Gastroesophageal sphincter (tissue), 4 donors: ENCODE measurements at places on chromosomes 12 and 14.
A peak's percentile ranks its signal among the peaks of the same experiment; 100 is the strongest.

GRCh38 chr12:26736563-26737486, 96.2 kb downstream of the ITPR2 start:
- ATAC-seq, result no peak

- ATAC-seq, result no peak
Observed at GRCh38 chr14:51582437-51582836, 69.3 kb upstream of the FRMD6 start.

- ATAC-seq, result no peak
Observed at GRCh38 chr12:3604286-3604685, 113.3 kb downstream of the PRMT8 start.

- no peak for ATAC-seq
Observed at GRCh38 chr12:12519354-12519998, 43.2 kb downstream of the DUSP16 start.

DNA sequence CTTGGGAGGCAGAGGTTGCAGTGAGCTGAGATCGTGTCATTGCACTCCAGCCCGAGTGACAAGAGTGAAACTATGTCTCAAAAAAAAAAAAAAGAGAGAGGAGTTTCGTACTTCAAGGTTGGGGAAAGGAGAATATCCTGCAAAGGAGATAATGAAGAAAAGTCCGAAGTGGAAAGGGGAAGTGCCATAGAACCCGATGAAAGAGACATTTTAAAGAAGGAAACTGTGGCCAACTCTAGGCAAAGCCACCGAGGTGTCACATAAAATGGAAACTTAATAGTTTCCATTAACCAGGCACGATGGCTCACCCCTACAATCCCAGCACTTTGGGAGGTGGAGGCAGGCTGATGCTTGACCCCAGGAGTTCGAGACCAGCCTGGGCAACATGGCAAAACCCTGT, 15.0 kb upstream of the LTBP2 start:
- no peak for ATAC-seq

- peak; percentile 57 for ATAC-seq
Observed at GRCh38 chr14:69985463-69985862, 106.2 kb downstream of the SMOC1 start.

- peak; percentile 71 for ATAC-seq
Observed at GRCh38 chr12:93943780-93944179, 204.6 kb upstream of the PLXNC1 start.

DNA sequence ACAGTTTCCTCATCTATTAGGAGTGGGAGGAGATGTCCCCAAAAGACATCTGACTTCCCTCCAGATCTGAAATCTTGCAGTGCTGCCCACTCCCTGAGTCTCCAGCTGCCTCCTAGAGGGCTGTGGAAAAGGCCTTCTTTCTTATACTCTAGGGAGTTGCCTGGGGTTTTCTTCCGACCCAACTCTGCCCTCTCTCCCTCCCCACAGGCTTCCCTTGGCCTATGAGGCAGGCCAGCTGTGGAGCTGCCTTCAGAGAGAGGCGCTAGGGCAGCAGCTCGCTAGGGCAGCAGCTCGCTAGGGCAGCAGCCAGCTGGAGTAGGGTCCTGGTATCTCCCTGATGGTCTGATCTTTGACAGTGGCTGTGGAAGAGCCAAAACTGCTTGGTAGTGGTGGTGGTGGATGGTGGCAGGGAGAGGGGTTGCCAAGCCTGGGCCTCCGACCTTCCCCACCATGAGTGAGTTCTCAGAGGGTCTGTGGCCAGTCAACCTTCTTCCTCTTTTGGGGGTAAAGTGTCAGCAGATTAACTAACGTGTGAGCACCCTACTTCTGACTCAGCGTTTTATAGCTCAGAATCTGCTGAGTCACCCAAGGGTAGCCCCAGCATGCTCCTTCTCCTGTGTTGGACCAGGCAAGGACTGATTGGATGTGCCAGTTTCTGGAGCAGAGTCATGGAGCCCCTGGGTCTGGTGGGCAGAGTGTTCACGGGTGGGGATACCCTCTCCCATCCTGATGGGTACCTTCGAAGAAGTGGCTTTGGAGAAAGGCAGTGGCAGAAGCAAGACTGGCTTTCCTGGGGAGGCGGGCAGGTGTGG, 2.3 kb downstream of the SLC48A1 start:
- no peak for ATAC-seq

- ATAC-seq, result no peak
Observed at GRCh38 chr14:68609012-68609411, 183.9 kb downstream of the ZFP36L1 start.

- ATAC-seq, result no peak
Observed at GRCh38 chr14:106417224-106418049, 891.1 kb downstream of the TMEM121 start.

- no peak for ATAC-seq
Observed at GRCh38 chr14:103891667-103892215, 36.5 kb upstream of the TDRD9 start.

GRCh38 chr14:51335531-51335930, 95.5 kb downstream of the TMX1 start:
- peak; percentile 78 for ATAC-seq

DNA sequence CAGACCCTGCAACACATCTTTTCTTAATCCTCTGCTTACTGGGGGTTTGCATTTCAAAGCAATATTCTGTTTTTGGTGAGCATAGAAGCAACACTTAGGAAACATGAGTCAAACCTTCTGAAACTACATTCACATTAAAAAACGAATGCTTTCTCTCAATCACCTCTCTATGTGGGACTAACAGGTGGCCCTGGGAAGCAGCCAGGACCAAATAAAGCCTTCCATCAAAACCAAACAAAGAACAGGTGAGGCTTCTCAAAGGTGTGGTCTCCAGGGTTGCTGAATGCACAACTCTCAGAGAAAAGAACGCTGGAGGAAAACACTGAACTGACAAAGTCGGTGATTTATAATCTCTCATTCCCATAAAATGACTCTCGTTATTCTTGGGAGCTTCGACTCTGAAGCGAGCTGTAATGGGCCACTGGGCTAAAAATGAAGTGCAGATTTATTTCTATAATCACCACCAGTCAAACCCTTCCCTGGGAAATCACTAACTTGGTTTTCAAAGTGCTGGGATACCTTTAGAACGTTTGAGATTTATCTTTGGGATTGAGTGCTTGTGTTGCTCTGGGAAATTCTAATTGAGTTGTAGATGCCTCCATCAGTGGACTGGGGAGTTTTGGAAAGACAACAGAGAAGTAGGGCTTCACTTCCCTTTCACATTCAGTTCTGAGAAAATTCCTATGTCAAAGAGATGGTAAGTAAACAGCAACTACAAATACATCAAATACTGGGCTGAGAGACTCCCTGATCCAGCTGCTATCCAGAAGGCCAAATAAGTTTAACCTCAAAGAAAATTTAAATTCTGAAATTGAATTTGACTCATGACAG, 262.0 kb upstream of the TMPO start:
- ATAC-seq, result no peak

GRCh38 chr14:30375296-30375892, 183.6 kb upstream of the G2E3 start:
- no peak for ATAC-seq

DNA sequence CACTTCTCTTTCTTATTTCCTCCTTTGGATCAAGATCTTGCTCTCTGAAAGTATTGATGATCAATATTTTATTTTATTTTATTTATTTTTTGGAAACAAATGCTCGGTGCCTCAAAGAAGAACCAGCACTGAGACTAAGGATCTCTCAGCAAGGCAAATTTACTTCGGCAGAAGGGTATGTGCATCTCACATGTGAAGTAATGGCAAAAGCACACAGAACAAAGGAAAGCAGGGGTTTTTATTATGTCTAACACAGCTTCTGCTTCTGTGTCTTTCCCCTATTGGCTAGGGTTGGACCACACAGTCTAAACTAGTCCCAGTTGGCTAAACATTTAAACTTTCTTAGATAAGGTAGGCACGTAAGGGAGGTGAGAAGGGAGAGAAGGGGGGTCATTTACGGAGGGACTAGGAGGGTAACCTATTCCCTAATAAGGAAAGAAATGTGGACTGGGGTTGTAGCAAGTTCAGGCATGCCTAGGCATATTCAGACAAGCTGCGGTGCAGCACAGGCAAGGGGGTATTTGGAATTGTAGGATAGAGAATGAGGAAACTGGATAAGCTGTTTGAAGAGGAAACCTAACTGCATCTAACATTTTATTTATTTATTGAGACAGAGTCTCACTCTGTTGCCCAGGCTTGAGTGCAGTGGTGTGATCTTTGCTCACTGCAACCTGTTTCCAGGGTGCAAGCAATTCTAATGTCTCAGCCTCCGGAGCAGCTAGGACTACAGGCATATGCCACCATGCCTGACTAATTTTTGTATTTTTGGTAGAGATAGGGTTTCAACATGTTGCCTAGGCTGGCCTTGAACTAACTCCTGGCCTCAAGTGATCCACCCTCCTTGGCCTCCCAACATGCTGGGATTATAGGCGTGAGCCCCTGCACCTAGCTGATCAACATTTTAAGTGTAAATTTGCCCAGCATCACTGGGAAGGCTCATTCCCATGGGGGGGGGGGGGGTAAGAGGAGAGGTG, 90.0 kb upstream of the EIF5 start:
- no peak for ATAC-seq

DNA sequence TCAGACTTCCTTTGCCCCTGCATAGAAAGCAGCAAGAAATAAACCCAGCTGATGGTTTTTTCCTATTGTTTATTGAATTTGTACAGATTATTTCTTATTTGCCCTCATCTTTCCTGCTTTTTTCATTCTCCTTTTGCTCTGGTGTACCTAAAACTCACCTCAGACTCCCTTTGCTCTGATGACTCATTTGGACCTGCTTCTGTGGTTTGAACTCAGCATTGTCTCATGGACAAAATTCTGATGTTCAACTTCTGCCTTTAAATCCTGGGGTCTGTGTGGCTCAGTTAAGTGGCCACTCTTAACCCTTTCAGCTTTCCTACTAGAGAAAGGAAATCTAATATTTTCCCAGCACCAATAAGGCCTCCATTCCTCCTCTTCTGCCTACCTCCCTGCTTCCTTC, 3.5 kb upstream of the SENP1 start:
- no peak for ATAC-seq

- ATAC-seq, result no peak
Observed at GRCh38 chr12:46386877-46387629, 14.5 kb upstream of the SLC38A2 start.

DNA sequence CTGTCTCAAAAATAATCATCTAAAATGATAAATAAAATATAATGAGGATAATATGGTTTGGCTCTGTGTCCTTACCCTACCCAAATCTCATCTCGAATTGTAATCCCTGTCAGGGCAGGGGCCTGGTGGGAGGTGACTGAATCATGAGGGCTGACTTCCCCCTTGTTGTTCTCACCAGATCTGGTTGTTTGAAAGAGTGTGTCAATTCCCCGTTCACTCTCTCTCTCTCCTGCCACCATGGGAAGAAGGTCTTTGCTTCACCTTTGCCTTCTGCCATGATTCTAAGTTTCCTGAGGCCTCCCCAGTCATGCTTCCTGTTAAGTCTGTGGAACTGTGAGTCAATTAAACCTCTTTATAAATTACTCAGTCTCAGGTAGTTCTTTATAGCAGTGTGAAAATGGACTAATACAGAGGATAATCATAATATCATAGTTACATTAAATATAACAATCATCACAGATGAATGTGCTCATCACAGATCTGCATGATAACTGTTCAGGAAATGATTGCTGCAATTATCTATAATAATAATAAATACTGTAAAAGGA, 12.6 kb downstream of the EFCAB11 start:
- ATAC-seq, result no peak

- no peak for ATAC-seq
Observed at GRCh38 chr12:108511633-108512540, 3.2 kb upstream of the FICD start.

DNA sequence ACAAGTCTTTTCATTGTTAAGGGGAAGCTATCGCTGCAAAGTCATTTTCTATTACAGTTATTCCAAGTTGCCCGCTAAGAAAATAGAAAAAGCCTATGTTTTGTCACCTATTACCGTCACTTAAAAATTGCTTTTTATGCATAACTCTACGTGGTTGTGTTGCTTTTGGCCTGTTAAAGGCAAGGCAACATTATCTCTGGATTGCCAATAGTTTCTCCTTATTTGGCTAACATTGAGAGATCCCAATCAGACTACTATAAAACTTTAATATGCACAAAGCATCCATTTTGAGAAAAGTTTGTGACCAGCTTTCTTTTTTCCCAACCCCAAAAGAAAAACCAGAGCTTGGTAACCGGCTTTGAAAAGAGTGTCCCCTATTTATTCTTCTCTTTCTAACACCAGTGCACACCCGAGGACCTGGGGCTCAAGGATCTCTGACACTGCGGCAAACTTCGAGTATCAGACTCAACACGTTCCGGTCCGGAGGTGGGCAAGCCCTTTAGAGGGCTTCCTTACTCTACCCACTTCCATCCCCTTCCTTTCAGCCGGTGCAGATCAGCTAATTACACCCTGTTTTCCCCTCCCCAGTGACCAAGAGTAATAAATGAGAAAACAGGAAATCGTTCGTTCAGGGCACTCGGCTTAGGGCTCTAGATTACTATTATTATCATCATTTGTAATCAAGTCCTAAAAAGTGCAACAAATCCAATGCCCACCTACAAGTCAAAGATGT, 1.2 kb downstream of the PPP1R12A start:
- no peak for ATAC-seq

DNA sequence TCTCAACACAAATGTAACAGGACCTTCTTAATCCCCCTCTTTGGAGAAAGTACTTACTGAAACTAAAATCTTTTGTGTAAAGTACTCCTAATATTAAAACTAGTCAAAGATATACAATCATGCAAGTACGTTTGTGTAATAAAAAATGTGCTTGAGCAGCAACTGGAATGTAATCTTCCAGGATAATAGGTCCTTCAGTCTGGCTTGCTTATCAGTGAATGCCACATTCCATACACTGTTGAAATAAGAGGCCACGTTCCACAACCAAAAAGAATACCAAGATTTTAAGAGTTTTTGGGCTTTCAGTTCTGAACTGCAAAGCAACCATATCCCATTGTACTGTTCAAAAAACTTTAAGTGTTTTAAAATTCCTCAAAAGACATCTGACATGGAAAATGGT, 26.2 kb upstream of the GRIN2B start:
- ATAC-seq, result no peak

GRCh38 chr12:67594888-67595287, 53.7 kb upstream of the DYRK2 start:
- ATAC-seq, result no peak
